ENCODE measurements at places on chromosomes 7 and 10.

- DNase-seq = no peak
Measured at GRCh38 chr7:56537952-56538351, 421.7 kb upstream of the NUPR2 start.

GRCh38 chr7:131897790-131898165 is 341.4 kb upstream of the PODXL start:
- DNase-seq = no peak

DNA sequence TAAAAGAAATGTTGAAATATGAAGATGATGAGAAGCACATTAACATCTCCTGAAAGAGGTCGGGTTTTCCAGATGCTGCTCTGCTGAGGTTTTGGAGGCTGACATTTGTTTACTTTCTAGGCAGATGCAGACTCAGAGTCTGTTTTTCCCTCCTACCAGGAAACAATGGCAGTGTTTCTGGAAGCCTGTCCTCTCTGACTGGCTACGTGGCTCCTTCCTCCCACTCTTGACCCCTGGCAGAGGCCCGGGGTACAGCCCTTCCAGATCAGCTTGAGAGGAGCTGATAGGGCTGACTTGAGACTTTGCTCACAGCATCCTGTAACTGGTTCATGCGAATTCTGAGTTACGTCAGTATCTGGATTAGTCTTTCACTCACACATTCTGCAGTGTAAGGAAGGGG is 41.1 kb upstream of the IL15RA start:
- no peak for DNase-seq

DNA sequence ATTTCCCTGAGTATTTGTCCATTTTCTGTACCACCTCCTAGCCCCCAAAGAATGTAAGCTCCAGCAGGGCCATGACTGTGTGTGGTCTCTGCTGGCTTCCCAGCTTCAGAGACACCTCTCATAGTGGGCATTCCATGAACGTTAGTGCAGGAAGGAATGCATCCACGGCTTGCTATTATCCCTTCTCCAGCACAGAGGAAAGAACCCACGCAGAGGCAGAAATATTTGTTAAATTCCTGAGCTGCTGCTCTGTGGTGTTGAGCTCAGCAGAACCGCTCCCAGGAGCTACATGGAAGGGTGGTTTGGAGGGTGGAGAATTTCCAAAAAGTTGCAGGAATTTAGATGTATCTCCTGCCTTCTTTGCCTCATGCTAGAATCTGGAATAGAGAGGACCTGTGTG is 275.2 kb downstream of the POU6F2 start:
- no peak for DNase-seq

DNA sequence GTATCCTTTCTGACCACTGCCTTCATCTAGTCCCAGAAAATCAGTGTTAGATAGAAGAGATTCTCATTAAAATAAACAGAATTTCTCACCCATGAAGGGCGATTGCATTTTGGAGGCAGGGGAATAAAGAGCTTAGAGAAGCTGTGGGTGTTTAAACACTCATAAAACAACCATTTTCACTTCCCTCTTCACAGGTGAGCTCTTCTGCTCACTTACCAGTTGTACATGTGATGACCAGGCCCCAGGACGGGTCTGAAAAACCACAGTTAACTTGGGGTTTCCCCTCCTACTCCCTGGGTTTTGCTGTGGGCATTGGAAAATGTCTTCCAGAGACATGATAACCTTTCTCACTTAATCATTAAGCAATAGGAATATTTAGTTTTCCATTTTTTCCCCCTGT is 411.6 kb upstream of the DPP6 start:
- DNase-seq = no peak

GRCh38 chr7:100102950-100103840 is 1.8 kb downstream of the AP4M1 start:
- DNase-seq = no peak

DNA sequence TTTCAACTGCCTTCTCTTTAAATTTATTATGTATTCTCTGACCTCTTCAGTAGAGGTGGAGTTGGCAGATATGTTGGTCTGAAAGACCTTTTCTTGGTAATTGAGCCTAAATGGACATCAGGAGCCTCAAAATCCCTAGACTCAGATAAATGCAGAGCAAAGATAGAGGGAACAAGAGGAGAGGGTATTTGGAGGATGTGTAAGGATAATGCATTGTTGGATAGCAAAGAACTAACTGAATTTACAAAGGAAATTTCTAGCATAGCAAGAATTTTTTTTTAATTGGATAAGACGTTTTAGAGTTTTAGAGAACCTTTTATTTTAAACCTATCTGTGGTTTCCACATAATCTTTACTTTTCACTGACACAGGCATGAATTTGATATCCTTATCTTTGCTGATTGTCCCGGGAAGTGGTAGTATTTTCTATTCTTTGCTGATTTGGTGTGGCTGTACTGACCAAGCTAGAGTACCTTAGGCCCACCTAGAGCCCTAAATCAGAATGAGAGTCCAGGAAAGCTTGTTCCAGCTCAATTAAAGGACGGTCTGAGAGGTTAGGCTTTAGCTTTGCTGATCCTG is 91.3 kb downstream of the NRF1 start:
- DNase-seq = no peak
